ENCODE measurements at places on chromosomes 6 and 20. TPM values are rescaled to one million over a fixed set of nuclear protein-coding genes. Genes with fewer than 3 reads are reported as not detected.

- no peak overlapping the region for H3K4me3 ChIP-seq
- H3K27ac ChIP-seq, result no peak overlapping the region
- H3K4me1 ChIP-seq, result no peaks in the 10 kb centered on the region
- H3K27me3 ChIP-seq, result peaks cover 8% of the 10 kb centered on the region
Measured at GRCh38 chr20:56605261-56605996, 23.7 kb upstream of the TFAP2C start.

DNA sequence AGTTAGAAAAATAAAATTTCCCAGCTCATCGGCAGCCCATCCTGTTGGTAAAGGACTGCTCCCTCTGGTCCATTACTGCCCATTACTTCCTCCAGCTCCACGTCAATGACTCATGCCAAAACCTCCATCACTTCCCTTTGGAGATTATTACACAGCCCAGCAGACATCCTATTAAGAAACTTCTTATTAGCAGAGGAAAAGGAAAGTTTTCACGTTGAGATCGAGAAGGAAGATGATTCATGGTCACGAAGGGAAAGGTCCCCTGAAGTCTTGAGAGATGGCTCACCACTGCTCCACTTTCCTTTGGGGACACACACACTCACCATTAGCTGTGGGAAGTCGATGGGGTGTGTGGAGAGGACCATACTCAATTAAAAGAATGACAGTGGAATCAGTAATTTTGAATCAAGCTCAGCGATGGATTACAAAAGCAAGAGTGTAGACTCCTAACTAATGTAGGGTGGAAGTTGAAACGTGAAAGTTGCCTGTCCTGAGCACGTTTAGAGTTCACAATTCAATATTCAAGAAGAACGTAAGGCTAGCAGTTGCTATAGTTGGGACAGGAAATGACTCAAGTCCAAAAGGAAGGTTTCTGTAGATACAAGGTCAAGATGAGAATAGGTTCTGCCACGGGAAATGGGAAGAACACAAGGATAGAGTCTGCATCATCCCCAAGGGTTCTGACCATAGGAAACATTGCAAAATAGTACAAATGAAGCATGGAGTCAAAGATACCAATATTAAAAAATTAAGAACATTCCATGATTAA, 21.6 kb downstream of the SASH1 start:
- H3K27me3 ChIP-seq, result peaks cover 3% of the 10 kb centered on the region
- peak overlapping the region; percentile 100 for H3K27ac ChIP-seq
- H3K4me1 ChIP-seq, result peaks cover 70% of the 10 kb centered on the region
- peak overlapping the region; percentile 89 for H3K4me3 ChIP-seq
- peak; percentile 92 for DNase-seq
- peaks cover 21% of the 10 kb centered on the region for H3K36me3 ChIP-seq

- no peak for DNase-seq
- no peaks in the 10 kb centered on the region for H3K27me3 ChIP-seq
- H3K36me3 ChIP-seq, result peaks cover 13% of the 10 kb centered on the region
- no peak overlapping the region for H3K27ac ChIP-seq
- no peak overlapping the region for H3K4me3 ChIP-seq
- H3K4me1 ChIP-seq, result peaks cover 5% of the 10 kb centered on the region
Measured at GRCh38 chr6:98894810-98895209, 52.9 kb downstream of the FBXL4 start.

The SYNDIG1 gene
- total RNA-seq, result not detected
